ENCODE measurements at places on chromosomes 7 and 10.

GRCh38 chr7:124954790-124955189 lies 25.2 kb upstream of the POT1 start:
- no peak for DNase-seq

GRCh38 chr7:28729727-28730126 lies 228.4 kb downstream of the TRIL start:
- DNase-seq, result no peak

DNA sequence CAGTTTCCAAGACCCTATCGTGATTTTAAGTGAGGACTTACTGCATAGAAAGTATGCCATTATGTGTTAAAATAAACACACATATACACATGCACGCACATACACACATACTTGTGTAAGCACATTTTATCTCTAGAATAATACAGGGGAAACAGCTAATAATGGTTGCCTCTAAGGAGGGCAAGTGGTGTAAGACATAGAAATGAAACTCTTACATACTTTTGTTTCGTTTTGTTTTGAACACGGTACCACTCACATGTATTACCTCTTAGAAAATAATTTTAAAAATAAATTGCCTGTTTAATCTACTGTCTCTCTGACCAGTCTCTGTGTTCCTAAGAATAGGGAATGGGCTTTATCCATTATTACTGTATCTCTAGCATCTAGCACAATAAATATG lies 49.2 kb downstream of the HERPUD2 start:
- no peak for DNase-seq

DNA sequence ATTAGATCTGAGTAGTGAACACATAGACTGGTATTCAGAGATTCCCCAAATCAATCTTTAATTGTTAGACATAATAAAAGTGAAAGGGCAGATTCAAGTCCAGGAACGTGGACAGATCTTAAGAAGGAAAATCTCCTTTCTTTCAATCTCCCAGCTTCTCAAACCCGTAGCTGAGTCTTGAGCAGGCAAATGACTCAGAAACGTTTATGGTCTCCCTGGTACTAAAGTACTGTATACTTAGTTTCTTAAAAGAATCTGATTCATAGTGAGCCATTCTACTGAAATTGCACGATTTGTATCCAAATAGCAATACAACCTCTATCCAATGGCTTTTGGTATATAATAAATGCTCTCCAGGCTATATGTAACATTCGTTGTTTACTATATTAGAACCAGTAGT lies 140.4 kb upstream of the RHEB start:
- DNase-seq, result no peak

- DNase-seq, result no peak
These were observed 6.6 kb downstream of the CPA2 start for GRCh38 chr7:130273081-130273932.

DNA sequence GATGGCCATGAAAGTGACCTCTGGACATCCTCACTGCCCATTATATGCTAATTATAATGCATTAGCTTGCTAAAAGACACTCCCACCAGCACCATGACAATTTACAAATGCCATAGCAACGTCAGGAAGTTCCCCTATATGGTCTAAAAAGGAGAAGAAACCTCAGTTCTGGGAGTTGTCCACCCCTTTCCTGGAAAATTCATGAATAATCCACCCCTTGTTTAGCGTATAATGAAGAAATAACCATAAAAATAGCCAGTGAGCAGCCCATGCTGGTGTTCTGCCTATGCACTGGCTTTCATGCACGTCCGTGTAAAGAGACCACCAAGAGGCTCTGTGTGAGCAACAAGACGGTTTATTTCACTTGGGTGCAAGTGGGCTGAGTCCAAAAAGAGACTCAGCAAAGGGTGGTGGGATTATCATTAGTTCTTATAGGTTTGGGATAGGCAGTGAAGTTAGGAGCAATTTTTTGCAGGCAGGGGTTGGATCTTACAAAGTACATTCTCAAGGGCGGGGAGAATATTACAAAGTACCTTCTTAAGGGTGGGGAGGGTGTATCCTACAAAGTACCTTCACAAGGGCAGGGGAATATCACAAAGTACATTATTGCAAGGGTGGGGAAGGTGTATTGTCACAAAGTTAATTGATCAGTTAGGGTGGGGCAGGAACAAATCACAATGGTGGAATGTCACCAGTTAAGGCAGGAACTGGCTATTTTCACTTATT lies 45.6 kb downstream of the LBX1 start:
- DNase-seq, result no peak
